Hypothalamus (tissue), 51 donors: ENCODE measurements at places on chromosomes 2 and 18.

DNA sequence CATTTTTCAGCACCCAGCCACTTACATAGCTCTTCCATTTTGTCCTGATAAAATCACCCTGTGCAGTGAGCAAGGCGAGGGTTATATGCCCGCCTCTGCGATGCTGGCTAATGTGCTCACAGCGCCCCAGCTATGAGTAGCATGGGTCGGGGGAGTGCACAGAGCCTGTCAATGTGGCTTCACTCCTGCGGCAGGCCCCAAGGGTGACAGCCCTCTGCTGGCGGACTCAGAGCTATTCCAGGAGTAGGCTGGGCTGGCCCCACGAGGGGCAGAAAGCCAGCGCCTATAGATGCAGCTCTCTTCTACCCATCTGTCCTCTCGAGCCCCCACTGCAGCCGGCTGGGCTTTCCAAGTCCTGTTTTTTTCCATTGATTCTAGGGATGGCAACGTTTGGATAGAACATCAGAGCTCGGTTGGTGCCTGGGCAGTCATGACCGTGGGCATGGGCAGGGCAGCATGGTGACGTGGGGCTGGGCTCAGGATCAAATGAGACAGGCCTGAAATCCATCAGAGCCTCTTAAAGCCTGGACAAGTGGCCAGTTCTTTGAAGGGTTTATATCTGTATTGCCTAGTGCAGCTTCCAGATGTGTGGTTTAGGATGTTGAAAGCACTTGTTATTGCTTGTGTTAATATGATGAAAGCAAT, 134.7 kb downstream of the MCFD2 start:
- no peak for DNase-seq

DNA sequence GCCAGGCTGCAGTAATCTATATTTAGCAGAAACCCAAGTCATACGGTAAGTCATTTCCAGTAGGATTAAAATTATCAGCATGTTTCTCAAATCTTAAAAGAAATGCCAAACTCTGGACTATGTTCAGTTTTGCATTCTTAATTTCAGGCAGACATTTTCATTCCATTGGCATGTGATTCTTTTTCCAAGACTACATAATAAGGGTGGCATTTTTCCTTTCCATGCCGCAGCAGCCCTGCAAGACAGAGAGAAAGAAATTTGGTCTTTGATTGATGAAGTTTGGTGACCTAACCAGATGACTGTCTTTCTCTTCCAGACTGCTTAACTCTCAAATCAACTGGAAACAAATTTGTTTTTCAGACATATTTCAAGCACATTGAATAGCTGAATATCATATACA, 118.1 kb downstream of the FHOD3 start:
- no peak for DNase-seq

DNA sequence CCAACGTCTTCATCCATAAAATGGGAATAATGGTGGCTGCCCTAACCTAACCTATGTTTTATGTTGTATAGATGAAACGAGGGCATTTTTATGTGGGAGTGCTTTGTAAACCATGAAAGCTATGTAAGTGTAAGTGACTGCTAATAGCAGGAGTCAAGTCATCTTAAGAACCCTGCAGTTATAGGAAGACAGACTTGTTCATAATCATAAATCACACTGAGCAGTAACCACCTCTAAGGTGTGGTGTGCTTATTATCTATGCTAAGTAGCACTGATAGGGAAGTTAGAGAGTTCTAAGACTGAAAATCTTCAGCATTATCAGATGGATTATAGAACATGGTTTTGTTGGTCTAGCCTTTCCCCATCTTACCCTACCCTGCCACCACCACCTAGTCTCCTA, 24.2 kb upstream of the NRP2 start:
- DNase-seq = no peak

DNA sequence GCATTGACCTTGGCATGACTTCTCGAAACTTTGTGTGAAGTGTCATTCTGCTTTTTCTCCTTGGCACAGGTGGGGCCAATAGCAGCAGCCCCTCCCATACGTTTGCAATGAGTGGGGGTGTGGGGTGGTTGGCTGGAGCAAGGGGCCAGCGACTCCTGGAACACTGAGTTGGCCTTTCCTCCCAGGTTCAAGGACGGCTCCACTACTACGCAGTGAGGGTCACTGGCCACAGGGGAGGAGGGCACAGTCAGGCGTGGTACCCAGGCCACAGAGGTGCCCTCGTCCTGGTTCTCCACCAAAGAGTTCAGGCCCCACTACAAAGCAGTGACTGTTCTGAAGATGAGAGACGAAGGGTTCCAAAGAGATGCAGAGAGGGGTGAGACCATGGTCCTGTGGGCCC, 70.6 kb upstream of the OTOS start:
- no peak for DNase-seq

DNA sequence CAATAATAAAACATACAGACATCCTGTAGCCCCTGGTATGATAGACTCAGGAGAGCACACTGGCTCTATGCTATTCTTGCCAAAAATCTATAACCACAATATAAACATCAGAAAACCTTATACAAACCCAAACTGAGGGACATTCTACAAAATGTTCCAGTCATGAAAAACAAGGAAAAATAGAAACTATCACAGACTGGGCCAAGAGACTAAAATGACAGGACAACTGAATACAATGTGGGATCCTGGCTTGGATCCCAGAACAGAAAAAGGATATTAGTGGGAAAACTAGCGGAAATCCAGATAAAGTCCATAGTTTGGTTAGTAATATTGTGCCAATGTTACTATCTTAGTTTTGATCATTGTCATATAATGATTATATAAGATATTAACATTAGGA, 29.6 kb upstream of the EPAS1 start:
- no peak for DNase-seq

- DNase-seq = no peak
These were observed 50.4 kb upstream of the EPAS1 start for GRCh38 chr2:46246790-46247189.

DNA sequence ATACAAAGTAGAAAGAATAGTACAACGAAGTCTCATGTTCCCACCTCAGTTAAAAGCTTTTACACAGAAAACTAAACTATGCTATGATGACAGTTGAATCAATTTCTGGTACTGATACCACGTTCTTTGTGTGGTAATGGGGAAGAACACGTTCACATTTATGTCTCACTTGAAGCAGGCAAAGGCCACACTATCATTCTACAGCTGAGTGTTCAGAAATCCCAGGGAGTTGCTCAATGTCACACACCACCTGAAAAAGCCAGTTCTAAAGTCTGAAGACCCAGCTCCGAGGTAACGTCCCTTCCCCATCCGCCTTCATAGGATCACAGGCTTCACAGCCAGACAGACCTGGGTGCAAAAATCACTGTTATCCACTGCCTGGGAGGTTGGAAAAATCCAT, 8.9 kb downstream of the RNF149 start:
- DNase-seq = no peak

DNA sequence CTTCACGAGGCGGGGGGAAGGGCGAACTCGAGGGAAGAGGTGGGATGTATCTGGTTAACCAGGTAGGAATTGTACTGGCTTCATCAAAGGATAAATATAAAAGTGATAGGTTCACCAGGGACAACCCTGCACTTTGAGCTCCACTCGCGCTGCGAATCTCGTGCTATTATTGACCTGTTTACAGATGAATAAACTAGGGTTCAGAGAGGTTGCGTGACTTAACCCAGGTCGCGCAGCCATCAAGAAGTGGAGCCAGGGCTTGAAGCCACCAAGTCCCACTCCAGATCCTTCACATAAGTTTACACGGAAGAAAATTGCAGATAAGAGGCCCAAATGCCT, 1.4 kb upstream of the CYP1B1 start:
- DNase-seq = no peak

DNA sequence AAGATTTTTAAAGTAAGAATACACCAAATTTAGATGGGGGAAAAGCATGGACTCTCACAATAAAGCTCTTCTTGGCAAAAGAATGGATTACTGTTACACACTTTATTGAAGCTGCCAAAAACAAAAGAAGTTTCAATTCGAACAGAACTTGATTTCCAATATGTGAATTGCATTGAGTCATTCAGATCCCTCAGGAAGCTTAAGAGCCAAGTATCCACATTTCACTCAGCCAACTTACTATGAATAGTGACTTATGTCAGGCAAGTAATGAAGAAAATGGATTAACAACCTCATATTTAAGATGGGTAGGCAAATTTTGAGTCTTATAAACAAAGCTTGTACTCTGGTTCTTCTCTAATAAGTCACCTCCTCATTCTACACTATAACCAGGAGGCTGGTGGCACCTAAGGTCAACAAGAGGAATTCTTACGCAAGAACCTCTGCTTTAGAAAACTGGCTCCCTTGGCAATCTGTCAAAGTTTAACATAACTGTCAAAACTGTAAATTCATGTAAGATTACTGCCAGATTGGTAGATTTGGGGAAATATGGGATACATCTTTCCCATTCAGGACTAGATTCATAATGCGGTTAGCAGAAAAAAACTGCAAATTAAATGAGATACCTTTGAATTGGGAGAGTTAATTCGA, 6.0 kb downstream of the HADHA start:
- no peak for DNase-seq

- DNase-seq = no peak
These were observed 79.6 kb downstream of the MBP start for GRCh38 chr18:77052983-77053309.

GRCh38 chr2:37993143-37993542, 68.1 kb downstream of the RMDN2 start:
- DNase-seq = no peak

DNA sequence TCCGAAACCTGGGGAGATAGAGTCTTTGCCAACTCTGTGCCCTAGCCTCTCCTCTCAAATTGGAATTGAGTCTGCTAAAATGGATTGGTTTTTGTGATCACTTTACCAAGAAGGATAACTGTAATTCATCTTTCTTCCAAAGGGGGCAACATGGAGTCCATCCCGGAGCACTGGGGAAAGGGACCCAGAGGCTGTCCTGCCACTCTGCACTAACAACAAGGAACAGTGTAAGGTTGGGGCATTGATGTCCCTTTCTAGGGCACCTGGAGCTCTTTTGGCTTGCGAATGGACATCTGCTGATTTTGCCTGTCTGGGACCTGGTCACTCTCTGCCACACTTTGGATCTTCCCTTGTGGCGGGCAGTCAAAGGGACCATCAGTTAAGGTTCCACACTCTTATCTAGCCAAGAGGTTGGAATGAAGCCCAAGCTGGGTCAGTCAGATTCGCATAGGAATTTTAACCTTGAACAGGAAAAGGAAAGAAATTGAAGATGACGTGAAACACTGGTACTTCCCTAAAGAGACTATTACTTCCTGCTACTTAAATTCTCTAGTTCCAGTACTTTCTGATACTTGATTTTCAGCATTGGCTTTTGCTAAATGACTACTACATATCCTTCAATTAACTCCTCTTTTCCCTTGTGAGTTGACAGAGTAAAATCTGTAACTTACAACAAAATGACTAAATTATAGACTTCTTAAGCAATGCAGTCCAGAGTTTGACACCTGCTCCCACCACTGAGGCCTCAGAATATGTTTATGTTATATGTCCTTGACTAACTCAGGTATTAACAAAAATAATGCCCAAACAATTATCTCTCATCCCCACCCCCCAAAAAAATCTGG, 64.7 kb upstream of the KLF7 start:
- no peak for DNase-seq

DNA sequence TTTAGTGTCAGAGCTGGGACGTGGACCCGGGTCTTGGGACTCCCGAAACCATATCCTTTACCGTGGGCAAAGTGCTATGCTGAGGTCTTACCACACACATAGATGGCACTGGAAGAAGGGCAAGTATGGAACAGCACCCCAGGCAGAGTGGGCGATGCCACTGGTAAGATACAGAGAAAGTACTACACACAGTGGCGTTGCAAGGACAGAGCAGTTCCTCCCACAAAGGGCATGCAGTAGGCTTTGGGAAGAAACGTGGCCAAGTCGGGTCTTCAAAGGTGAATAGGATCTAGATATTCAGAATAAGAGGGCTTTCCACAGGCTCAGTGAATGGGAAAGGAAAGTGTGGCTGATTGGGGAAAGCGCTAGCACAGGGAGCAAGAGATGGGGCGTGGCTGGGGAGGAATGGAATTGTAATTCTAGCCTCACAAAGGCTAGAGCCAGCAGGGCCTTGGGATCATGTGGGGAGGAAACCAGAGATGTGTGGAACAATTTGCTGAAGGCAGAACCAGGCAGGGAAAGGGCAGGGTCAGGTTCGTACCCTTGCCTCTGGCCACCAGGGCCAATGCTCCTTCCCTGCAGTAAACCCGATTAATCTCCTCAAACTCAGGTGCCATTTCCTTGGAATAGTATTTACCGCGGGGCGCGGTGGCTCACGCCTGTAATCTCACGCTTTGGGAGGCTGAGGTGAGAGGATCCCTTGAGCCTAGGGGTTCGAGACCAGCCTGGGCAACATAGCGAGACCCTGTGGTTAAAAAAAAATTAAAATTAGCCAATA, 36.0 kb downstream of the PCBP1 start:
- no peak for DNase-seq

GRCh38 chr2:10103179-10103578, 19.4 kb upstream of the RRM2 start:
- no peak for DNase-seq

- no peak for DNase-seq
These were observed 23.3 kb upstream of the AMMECR1L start for GRCh38 chr2:127909019-127909418.
